ENCODE measurements at places on chromosomes 1 and 21. TPM values are rescaled to one million over a fixed set of nuclear protein-coding genes. Genes with fewer than 3 reads are reported as not detected.

The HCRTR1 gene
- not detected for total RNA-seq

The OR2T35 gene
- not detected for total RNA-seq

The TMEM200B gene
- total RNA-seq, result 13.4 TPM

The CCDC17 gene
- 0.74 TPM for total RNA-seq

The CCT8 gene
- 223 TPM for total RNA-seq

The OR2M3 gene
- total RNA-seq, result not detected

The IFNLR1 gene
- total RNA-seq, result not detected

The MTARC2 gene
- total RNA-seq, result 4.6 TPM

The DYNLT5 gene
- 0.71 TPM for total RNA-seq

The TNNI3K gene
- 1.1 TPM for total RNA-seq
